ENCODE measurements at places on chromosomes 7 and 10.

GRCh38 chr10:76882796-76883195 lies 754.8 kb downstream of the KCNMA1 start:
- no peak for DNase-seq

DNA sequence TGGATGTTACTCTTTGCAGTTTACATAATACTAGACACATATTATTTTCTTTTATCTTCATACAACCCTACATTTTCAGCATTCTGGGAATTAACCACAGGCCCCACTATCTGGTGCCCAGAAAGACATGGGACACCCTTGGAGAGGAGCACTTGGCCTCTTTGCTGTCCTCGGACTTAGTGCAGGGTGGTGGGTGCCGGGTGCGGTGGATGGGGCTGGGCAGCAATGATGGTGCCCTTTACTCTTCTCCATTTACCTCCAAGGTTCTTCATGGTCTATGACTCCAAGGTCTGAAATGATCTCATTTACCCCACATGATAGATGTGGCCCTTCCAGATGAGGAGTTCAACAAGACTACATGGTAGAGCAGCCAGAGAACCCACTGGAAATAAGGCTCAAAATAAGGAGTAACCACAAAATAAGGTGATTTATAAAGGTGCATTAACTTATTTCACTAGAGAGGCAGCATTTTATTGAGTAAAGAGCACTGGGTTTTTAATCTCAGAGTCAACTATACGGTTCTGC lies 56.2 kb upstream of the IGFBP3 start:
- DNase-seq, result no peak

DNA sequence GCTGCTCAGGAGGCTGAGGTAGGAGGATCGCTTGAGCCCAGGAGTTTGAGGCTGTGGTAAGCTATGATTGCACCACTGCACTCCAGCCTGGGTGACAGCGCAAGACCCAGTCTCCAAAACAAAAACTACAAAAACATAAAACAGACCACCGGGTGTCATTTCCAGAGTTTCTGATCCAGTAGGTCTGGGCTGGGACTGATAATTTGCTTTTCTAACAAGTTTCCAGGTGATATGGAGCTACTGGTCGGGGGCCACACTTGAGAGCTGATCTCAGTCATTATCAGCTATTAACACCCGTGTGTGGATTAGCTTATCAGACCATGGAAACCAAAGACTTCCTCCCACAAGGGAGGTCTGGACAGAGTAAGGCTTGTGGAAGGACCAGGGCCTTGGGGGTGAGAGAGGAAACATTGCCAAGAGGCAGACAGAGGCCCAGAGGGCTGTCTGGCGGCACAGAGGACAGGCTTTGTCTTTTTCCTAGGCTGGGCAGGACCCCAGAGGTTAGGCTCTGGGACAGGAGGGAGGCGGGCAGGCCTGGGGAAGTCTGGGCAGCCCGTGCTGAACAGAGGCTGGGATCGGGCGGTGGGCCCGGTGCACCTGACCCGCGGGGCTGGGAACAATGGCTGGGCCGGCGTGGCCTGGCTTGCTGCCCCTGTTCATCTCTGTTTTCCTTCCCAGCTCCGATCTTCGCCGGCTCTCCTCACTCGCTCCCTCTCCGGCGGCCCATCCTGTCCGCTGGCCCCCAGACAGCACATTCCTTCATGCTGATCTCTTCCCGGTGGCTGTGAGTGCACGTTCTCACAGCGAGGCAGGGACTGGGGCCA lies 25.2 kb downstream of the TMEM270 start:
- DNase-seq, result no peak

- DNase-seq, result no peak
Observed at GRCh38 chr10:132294561-132295318, 13.0 kb downstream of the STK32C start.

- no peak for DNase-seq
Observed at GRCh38 chr7:112036071-112036470, 170.1 kb downstream of the DOCK4 start.

- DNase-seq, result no peak
Observed at GRCh38 chr10:131320860-131321604, 9.5 kb upstream of the TCERG1L start.

- DNase-seq, result no peak
Observed at GRCh38 chr7:22890773-22891172, 68.1 kb upstream of the TOMM7 start.

- DNase-seq, result peak; percentile 74
Observed at GRCh38 chr10:84329196-84329611, 815 bp downstream of the CCSER2 start.

GRCh38 chr10:78914060-78914378 lies 154.7 kb upstream of the ZMIZ1 start:
- no peak for DNase-seq

GRCh38 chr10:29946953-29947700 lies 112.3 kb downstream of the JCAD start:
- no peak for DNase-seq

DNA sequence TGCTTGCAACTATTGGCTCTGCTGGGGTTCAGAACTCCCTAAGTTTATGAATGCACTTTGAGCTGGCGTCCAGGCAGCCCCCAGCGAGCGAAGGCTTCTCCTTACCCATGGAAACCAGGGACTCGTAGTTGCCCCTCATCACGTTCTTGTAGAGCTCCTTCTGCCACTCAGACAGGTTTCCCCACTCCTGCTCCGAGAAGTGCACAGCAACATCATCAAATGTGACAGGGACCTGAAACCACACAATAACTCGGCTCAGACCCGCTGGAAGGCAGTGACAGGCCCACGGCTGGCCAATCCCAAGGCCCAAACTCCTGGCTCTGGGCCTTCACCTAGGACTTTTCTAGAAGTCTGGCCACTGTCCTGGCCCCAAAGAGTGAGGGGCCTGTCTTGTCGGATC lies 6.9 kb downstream of the ZNF777 start:
- no peak for DNase-seq

GRCh38 chr7:17679458-17679857 lies 260.8 kb downstream of the SNX13 start:
- no peak for DNase-seq

GRCh38 chr10:4429571-4429970 lies 396.4 kb upstream of the AKR1E2 start:
- DNase-seq, result no peak

DNA sequence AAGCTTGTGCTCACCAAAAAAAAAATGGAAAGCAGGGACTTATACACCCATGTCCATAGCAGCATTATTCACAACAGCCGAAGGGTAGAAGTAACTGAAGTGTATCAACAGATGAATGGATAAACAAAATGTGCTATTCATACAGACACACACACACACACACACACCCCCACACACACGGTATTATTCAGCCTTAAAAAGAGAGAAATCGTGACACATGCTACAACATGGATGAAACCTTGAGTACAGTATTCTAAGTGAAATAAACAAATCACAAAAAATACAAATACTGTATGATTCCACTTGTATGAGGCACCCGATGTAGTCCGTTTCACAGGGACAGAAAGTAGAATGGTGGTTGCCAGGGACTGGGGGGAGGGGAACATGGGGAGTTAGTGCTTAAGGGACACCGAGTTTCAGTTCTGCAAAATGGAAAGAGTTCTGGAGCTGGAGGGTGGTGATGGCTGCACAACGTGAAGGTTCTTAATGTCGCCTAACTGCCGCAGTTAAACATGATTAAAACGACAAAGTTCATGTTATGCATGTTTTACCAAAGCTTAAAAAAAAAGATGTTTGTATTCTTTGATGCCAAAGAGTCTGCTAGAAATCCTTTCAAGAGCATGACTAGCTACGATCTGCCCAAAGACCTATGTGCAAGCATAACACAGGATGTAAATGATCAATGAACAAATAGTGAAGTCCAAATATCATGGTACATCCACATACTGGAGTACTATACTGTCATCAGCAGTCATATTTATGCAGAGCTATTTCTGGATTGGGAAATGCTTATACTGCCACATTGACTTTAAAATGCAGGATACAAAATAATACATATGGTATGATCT lies 7.2 kb downstream of the TNS3 start:
- no peak for DNase-seq

- DNase-seq, result no peak
Observed at GRCh38 chr10:21041763-21042458, 144.8 kb upstream of the NEBL start.

DNA sequence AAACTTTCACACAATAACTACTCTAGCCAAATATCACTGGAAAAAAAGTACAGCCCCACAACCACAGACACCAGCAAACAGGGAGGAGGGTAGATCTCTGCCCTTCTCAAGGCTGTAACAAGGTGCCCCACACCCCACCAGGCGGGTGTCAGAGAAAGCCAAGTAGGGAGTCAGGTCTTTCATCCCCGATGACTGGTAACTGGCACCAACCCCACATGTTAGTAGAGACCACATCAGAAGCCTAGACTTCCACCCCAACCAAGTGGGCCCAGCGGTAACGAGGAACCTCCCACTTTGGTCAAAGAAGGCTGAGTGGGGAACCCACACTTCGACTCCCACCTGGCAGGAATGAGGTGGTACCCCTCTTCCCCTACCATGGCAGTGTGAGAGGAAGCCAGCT lies 16.4 kb upstream of the RUFY2 start:
- DNase-seq, result peak; percentile 25

DNA sequence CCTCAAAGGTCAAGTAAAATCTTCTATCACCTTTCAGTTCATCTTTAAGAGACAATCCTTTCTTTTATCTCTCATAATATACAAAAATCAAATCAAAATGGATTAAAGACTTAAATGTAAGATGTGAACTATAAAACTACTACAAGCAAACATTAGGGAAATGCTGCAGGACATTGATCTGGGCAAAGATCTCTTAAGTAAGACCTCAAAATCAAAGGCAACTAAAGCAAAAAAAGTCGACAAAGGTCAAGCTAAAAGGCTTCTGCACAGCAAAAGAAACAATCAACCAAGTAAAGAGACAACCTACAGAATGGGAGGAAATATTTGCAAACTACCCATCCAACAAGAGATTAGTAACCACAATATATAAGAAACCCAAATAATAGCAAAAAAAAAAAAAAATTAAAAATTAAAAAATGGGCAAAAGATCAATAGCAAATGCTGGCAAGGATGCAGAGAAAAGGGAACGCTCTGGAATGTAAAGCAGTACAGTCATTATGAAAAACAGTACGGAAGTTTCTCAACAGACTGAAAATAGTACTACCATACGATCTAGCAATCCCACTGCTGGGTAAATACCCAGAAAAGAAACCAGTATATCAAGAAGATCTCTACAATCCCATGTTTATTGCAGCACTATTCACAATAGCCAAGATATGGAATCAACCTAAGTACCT lies 41.7 kb downstream of the TNPO3 start:
- DNase-seq, result no peak

DNA sequence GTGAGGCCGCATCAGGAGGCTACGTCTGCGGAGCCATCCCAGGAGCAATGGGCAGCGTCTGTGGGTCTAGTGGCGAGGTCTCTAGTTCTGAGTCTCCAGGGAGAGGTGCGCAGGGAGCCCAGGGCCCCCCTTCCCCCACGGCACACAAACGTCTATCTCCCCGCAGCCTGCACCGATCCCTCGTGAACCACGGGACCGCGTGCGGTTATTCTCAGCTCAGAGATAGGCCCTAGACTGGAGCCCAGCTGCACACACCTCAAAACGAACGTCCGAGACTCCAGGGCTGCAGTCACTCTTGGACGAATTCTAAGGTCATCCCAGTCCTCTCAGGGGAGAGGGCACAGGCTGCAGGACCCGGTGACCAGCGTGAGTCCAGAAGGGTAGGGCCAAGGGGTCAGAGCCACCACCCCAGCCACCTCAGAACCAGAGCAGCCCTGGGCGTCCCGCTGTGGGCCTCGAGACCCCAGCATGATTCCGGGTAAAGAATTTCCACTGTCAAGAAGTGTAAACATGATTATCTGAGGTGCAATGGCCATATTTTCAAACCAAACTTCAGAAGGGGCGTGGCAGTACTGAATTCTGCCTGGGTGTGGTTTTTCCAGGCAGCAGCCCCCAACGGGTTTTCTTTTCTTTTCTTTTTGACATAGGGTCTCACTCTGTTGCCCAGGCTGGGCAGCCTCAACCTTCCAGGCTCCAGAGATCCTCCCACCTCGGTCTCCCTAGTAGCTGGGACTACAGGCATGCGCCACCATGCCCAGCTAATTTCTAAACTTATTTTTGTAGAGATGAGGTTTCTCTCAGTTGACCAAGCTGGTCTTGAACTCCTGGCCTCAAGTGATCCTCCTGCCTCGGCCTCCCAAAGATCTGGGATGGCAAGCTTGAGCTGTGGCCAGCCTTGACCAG lies 57.5 kb downstream of the PWWP2B start:
- no peak for DNase-seq

DNA sequence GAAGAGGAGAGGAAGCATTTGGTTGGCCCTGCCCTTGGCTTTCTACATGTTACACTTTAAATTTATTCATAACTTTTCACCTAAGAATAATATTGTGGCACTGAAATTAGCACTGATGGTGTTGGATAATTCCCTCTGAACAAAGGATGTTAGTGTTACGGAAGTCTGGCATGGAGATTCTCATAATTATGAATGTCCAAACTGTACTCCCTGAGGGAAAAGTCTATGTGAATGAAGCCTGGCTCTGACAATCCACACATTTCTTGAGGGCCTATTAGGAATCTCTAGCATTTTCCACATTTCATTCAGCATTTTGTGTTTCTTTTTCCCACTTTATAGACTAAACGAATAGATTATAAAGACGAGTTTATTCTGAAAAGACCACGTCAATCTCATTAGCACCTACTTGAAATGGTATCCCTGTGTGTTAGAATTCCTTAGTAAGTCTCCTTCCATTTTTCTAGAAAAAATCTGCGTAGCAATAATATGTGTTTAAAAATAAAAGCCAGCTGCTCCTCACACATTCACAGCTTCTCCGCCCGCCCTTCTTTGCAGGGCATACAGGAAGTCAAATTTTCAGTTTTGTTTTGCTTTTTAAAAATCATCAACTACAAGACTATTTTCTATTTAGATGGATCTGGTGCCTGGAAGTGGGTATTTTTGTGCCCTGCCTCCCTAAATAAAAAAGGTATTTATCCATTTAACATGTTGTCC lies 131.8 kb upstream of the PALS2 start:
- DNase-seq, result no peak

DNA sequence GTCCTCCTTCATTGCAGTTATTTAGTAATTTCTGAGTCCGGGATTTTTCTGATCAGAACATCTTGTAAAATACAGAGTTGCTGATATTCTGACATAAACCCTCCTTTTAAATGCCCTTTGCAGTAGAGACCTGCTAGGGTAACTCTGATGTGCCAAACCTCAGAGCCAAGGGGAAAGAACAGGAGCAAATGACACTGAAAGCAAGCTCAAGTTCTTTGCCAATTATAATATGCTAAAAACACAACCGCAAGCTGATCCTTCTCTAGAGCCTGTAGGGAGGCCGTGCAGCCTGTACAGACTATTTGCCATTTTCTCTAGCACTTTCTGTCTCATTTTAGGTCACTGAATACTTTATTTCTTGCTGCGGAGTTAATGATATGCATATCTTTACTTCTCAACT lies 240.4 kb downstream of the CAMK1D start:
- DNase-seq, result no peak

DNA sequence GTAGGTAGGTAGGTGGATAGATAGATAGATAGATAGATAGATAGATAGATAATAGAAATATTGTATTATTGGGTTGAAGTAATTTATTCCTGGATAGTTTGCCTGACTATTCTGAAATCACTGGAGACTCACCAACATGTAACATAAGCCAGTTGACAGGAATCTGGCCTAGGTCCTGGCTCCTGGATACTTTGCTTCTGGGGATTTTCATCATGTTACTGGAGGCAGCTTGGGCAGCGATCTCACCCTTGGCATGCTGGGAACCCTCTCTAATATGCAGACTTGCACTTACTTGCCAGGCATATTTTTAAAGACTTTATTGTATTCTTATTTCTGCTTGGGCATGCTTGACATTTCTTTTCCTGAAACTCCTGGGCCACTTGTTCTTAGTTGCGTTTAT lies 709.1 kb upstream of the FZD8 start:
- no peak for DNase-seq
